ENCODE measurements at places on chromosomes 1 and 21.

- DNase-seq: no peak
Observed at GRCh38 chr21:34129901-34130715, 56.7 kb downstream of the MRPS6 start.

- DNase-seq: no peak
Observed at GRCh38 chr1:224054611-224055010, 59.3 kb upstream of the FBXO28 start.

DNA sequence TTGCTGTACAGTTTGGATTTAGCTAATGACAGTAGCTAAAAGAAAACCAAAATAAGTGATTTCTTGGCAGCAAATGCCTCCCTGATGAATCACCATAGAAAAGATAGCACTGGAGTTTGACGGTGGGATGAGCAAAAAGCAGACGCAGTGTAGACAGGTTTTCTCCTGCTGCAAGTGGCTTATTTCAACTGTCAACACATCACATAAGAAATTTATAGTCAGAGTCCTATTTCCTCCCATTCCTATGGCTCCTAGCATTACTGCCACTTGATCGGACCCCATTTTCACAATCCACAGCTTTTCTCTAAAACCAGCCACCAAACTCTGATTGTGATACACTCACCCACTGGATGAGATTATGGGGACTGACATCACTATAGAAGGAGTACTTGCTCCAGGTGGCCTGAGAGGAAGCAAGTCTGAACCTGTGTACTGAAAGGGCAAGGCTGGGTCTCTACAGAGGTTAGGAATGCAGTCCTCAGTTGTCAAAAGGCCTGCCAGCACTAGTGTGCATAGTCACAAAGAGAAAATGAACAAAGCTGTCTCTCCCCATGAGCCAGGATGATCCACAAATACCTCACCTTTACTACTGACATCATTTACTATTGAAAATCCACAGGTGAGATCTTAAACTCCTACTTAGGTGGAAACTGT is 359.8 kb downstream of the LTN1 start:
- DNase-seq: peak; percentile 86

GRCh38 chr1:93844262-93845045 is 34.6 kb downstream of the DNTTIP2 start:
- peak; percentile 73 for DNase-seq

- DNase-seq: no peak
Observed at GRCh38 chr1:119141020-119141424, 569 bp upstream of the WARS2 start.

DNA sequence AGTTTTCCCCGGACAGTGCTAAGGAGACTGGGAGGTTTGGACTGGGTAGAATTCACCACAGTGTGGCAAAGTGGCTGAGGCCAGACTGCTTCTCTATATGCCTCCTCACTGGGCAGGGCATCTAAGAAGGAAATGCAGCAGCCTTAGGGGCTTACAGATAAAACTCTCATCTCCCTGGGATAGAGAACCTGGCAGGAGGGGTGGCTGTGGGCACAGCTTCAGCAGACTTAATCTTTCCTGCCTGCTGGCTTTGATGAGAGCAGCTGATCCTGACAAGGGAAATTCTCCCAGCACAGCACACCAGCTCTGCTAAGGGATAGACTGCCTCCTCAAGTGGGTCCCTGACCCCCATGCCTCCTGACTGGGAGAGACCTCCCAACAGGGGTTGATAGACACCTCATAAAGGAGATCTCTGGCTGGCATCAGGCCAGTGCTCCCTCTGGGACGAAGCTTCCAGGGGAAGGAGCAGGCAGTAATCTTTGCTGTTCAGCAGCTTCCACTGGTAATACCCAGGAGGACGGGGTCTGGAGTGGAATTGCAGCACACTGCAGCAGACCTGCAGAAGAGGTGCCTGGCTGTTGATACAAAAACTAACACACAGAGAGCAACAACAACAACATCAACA is 25.2 kb downstream of the KIFAP3 start:
- no peak for DNase-seq

DNA sequence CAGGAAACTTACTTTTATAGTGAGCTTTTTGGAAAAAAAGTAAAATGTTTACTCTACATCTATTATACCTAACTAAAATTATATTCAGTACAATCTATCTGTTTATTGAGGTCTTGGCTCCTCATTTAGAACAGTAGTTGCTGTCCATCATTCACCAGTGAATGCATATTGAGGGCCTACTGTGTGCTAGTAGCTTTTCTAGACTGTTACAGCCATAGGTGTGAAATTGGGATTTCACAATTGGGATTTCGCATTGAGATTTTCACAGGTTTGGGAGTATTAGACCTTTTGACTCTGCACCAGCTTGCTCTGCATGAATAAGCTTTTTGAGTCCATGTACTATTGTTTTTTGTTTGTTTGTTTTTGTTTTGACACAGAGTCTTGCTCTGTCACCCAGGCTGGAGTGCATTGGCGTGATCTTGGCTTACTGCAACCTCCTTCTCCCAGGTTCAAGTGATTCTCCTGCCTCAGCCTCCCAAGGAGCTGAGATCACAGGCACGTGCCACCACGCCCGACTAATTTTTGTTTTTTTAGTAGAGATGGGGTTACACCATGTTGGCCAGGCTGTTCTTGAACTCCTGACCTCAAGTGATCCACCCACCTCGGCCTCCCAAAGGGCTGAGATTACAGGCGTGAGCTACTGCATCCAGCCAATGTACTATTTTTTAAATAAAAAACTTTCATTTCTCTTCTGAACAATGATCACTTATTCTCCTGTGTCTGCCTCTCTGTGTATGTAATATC is 47.2 kb upstream of the ERRFI1 start:
- no peak for DNase-seq

DNA sequence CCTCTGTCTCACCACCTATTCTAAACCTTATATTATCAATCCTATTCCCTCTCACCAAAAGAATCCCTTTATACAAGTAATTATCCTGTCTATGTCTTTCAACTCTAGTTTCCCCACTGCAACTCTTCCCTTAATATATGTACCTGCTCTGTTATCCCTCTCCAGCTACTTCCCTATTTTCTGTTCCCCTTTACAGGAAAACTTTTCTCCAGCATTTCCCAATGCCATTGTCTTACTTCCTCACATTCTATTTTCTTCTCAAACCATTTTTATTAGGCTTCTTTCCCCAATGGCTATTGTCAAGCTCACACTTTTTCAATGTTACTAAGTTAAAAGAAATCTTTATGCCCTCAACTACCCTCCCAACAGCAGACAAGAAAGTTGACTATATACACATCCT is 11.6 kb downstream of the DPYD start:
- DNase-seq: no peak

DNA sequence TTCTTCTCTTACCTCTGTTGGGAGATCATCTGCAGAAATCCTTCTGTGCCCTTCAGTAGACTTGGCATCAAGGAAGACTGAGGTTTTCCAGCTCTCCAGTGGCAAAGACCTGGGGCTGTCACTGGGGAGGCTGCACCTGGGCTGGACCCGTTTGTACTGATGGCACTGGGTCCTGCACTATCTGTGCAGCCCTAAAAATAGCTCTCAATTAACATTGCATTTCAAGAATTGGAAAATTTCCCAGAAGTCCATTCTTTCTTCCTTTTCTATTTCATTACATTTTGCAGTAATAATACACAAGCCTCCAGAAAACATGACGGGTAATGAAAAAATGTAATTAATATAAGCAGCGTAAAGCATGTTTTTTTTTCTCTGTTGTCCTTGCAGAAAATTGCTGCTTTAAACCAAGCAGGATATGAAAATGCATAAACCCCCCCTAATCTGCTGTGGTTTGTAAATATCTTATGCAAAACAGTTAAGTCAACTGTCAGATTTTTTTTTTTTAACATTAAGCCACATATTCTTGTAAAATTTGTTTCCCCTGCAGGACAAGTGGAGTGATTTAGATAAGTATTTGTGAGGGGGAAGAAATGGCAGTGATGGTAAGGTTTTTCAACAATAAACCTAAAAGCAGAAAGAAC is 64.9 kb downstream of the LMO4 start:
- no peak for DNase-seq

DNA sequence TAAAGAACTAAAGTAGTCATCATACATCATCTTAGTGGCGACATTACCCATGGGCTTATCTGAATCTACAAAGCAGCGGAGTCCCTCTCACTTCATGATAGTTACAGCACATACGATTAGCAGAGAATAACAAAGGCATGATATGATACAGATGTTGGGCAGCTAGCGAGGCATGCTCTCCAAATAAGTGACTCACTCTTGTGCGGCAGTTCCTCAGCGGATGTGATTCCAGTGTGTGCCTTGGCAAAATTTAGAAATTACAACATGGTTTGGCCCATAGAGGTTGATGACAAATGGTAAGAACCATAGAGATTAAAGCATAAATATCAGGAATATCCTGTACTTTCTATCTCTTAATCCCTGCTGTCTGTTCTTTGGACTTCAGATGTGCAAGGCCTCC is 48.1 kb upstream of the PAXBP1 start:
- no peak for DNase-seq

DNA sequence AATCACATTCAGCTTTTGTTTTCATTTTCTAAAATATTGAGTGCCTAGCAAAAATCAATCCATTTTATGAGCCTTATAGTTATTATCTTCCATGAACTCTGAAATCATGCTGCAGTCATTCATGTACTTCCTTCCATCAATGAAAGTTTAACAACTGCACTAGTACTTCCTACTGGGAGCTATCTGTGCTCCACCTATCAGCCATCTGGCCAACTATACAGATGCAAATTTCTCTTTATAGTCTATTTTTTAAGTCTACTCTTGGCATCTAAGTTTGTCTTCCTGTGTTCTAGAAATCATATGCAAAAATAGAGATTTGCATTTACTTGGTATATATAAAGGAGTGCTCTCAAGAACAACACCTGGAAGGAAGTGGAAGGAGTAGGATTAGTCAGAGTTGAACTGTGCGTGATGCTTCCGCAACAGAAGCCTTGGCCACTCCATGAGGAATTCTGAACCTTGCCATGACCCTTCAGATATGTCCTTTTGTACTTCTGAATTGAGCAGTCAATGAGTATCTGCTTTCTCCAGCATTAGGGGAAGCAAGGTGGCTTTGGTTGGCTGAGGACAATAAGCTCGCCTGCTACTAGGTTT is 403.2 kb upstream of the ADAMTS5 start:
- DNase-seq: no peak

DNA sequence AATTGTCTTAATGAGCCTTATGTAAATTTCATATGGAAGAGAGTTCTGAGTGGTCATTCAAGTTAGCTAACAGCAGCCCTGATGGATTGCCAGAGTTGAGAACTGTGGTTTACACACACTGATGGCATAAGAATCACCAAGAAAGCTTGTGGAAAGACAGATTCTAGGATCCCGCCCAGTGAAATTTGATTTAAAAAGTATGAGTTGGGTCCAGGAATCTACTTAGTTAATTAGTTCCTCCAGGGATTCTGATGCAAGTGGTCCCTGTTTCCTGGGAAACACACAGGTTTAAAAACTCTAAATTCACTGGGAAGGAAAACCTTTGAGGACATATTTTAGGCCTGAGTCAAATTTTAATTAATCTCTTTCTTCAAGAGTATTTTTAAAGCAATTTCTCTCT is 144.3 kb downstream of the NTPCR start:
- DNase-seq: no peak

DNA sequence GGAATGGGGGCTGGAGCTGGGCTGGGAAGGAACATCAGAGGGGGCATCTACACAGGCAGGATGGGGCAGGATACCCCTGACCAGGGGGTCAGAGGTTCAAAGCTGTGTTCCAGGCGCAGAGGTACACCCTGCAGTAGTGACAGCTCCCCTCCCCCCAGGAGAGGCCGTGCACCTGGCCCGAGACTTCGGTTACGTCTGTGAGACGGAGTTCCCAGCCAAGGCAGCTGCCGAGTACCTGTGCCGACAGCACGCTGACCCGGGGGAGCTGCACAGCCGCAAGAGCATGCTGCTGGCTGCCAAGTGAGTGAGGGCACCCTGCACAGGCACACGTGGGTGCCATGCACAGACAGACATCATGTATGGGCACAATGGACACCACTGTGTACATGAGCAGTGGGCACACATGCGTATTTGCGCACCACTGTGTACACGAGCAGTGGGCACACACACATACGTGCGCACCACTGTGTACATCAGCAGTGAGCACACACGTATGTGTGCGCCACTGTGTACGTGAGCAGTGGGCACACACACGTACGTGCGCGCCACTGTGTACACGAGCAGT is 17.4 kb downstream of the TFAP2E start:
- DNase-seq: no peak

GRCh38 chr1:25182629-25183028 is 49.7 kb downstream of the SYF2 start:
- peak; percentile 44 for DNase-seq

GRCh38 chr1:119794230-119794875 is 16.9 kb downstream of the REG4 start:
- DNase-seq: no peak

GRCh38 chr1:20632386-20632785 is 872 bp upstream of the PINK1 start:
- DNase-seq: no peak

DNA sequence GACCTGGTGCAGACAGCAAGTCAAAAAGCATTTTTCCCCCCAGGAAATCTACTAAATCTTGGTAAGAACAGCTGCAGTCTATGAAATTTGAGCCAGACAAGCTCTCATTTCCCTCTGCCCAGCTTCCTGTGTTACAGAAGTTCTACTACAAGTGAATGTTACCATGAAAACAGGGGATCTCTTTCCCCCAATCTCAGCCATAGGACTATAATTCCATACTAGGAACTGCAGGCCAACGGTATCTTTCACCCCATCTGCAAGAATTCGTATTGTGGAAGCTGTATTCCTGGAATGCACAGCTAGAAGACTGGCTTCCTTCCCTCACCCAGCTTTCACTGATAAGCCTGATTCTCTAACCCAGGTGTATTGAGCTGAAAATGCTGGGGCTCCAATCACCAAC is 1655.4 kb downstream of the BRINP3 start:
- DNase-seq: no peak

GRCh38 chr1:98523256-98523655 is 138.3 kb upstream of the SNX7 start:
- DNase-seq: no peak

- no peak for DNase-seq
Observed at GRCh38 chr1:24506691-24507381, 4.2 kb downstream of the RCAN3 start.

DNA sequence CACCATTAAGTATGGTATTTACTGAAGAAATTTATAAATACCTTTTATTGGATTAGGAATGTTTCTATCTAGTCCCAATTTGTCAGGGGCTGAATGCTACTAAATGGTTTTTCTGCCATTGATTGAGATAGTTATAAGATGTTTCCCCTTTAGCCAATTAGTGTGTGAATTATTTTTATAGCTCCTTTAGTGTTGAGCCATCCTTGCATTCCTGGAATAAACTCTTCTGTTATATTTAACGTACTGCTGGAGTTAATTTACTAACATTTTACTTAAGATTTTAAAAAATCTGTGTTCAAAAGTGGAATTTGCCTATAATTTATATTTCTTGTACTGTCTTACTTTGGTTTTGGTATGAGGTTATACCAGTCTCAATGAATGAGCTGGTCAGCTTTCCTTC is 25.4 kb upstream of the LRRC3 start:
- DNase-seq: no peak

- no peak for DNase-seq
Observed at GRCh38 chr1:61313906-61314422, 231.6 kb downstream of the NFIA start.

- DNase-seq: no peak
Observed at GRCh38 chr1:115077286-115077983, 11.9 kb downstream of the TSPAN2 start.

GRCh38 chr1:157993147-157993917 is at the start of gene KIRREL1:
KIRREL1 (plus strand) TSS chr1:157993645; CDS start chr1:157993677, 32 bp downstream.
- DNase-seq: peak; percentile 59

GRCh38 chr1:224317383-224318045 is 12.5 kb downstream of the NVL start:
- no peak for DNase-seq
